Activated naive CD8-positive, alpha-beta T cell treated with anti-CD3 and anti-CD28 coated beads, Interleukin-2, amount 50 U/mL, for 16 hours (primary cell): ENCODE measurements at places on chromosomes 11 and 22.

DNA sequence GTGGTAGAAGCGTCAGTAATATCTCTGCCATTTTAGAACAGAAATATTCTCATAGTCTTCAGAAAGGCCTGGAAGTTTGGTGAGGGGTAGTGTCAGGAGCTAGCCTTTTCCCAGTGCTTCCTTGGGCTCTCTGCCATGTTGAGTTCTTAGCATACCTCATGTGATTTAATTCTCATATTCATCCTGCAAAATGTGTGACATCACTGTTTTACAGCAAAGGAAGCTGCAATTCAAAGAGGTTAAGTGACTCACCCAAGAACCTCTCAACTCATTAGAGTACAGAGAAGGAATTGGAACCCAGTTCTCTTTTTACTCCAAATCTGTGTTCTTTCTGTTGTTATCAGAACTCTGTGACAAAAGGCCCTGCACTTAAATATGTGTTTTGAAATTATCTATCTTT is 72.1 kb downstream of the RNF169 start:
- no peak for DNase-seq

DNA sequence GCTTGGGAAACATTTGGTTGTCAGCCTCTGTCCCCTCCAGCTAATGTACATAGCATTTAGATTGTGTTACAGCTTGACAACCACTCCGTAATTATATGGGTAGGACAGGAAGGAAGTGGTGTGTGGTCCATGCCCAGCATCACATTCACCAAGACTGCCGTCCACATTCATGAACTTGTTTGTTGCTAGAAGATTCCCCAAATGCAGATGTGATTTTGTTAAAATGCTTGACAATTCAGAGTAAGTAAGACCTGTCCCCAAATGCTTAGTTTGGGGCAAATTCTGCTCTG is 1482.7 kb downstream of the TBC1D22A start:
- no peak for DNase-seq

GRCh38 chr11:30380846-30381245 is 57.9 kb downstream of the ARL14EP start:
- DNase-seq: no peak

DNA sequence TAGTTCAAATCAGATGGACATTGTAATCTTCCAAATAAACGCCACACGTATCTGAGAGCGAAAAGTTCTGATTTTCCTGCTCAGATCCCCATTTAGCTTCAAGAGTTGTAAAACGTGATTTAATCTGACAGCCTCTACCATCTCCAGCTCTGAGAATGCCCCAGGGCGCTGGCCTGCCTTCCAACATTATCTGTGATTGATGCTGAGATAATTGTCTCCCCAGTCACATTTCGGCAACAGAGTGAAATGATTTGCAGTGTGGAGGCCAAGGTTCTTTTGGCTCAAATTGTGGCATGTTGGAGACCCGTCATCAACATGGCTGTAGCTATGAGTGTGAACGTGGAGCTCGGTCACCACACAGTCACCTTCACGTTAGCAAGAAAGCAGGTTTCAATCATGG is 283.4 kb downstream of the BRD1 start:
- no peak for DNase-seq

DNA sequence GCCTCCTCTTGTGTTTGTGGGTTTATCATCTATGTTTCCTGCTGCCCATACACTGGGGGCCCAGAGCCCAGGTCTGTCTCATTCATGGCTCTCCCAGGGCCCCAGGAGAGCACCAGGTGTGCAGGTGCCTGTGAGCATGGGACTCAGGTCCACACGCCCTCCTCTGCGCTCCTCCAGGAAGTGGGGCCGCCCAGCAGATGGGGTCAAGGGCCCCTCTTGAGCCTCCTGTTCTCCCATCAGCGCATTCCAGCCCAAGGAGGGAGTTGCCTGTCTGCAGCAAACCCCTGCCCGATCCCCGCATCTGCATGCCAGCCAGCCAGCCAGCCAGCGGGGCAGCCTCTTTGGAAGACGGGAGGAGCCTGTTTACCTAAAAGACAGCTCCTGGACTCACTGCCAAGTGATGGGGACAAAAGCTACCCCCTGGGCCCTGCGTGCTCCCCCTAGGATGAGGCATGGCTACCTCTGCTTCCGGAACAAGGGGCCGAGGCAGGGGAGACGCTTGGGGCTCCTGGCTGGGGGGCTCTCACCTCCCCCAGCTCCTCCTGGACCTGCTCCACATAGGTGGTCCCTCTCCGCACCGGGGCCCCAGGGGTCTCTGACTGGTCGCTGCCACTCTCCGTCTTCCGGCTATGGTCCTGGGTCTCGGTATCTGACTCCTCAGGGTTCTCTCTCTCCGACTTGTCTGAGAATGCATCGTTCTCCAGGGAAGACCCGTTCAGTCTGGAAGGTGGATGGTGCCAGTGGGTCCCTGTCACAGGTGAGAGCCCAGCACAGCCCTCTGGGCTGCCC is 49.7 kb upstream of the CARS1 start:
- DNase-seq: no peak

DNA sequence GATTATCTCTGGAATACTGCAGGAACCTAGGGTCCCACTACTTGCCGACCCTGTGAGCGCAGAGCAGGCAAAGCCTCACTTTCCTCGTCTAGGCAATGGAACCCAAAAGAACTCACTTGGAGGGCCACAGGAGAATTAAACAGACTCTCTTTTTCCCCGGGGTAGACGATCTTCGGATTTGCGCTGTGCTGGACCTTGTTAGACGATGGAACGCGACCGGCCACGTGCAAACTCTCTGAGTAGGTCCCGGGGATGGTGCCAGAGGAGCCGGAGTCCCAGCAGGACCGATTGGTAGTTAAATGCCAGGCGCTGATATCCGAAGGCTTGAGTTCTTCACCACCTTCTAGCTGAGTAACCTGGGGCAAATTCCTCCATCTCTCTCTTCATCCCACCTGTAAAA is 1.0 kb upstream of the SLC1A2 start:
- DNase-seq: no peak

- DNase-seq: no peak
These were observed 21.2 kb upstream of the YWHAH start for GRCh38 chr22:31923136-31923535.

DNA sequence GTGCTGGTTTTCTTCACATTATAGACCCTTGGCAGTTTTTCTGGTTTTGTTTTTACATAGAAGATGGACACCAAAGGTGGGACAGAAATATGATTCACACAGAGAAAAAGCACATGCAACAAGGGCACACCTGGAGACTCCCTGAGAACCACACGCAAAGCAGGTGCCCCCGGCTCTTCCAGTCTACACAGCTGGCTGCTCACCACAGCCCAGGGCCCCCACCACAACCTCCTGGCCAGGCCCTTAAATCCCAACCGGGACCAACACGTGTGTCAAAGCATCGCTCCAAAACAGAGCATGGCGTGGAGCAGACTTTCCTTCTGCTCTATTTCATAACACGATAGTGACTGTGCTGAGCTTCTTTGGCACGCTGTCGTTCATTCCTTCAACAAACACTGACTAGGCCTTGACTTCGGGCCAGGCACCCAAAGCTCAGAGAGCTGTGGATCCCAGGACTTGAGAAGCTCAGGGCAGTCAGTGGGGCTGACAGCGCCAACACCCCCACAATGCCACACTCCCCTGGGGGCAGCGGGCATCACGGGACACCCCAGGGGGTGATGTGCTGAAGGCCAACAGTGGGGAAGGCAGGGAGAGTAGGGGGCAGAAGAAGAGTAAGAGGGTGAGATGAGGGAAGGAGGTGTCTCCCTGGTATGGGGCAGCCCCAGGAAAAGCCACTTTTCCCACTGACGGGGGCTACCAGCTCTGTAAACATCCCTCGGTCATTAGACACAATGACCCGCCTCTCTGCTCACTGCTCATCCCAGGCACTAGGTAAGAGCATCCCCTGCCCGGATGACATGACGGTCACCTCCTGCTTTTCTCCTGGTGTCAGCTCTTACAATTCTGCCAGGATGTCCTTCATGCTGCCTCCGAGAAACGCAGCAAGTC is 26.0 kb downstream of the CELSR1 start:
- no peak for DNase-seq

DNA sequence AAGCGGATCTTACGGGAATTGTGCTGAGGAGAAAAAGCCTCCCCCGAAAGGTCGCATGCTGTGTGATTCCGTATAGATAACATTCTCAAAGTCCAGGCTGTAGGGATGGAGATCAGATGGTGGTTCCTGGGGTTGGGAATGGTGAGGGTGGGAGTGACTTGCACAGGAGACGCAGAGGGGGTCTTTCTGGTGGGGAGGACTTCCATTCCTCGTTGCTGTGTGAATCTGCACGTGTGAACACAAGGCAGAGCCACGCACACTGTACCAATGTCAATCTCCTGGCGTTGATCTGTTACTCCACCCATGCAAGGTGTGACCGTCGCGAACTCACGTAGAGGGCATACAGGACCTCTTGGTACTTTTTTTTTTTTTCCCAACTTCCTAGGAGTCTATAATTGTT is 59.0 kb upstream of the KCNQ1OT1 start:
- DNase-seq: no peak

DNA sequence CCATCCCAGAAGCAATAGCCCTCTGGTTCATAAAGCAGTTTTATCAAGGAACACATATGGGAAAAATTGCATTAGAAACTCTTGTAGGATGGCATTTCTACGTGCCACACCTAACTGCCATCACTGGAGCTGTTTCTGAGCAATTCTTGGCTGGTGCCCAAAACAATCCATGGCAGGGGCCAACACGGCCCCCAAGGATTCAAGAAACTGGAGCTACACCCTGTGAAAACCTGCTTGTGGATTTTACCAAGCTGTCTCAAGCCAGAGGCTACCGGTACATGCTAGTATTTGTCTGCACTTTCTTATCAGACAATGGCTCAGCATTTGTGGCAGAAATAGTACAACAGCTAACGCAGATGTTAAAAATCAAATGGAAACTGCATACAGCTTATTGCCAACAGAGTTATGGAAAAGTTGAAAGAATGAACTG is 42.4 kb upstream of the GLYAT start:
- no peak for DNase-seq

- no peak for DNase-seq
These were observed 1406.8 kb downstream of the TBC1D22A start for GRCh38 chr22:48169227-48169626.

GRCh38 chr11:88122956-88123355 is 52.3 kb downstream of the RAB38 start:
- no peak for DNase-seq

DNA sequence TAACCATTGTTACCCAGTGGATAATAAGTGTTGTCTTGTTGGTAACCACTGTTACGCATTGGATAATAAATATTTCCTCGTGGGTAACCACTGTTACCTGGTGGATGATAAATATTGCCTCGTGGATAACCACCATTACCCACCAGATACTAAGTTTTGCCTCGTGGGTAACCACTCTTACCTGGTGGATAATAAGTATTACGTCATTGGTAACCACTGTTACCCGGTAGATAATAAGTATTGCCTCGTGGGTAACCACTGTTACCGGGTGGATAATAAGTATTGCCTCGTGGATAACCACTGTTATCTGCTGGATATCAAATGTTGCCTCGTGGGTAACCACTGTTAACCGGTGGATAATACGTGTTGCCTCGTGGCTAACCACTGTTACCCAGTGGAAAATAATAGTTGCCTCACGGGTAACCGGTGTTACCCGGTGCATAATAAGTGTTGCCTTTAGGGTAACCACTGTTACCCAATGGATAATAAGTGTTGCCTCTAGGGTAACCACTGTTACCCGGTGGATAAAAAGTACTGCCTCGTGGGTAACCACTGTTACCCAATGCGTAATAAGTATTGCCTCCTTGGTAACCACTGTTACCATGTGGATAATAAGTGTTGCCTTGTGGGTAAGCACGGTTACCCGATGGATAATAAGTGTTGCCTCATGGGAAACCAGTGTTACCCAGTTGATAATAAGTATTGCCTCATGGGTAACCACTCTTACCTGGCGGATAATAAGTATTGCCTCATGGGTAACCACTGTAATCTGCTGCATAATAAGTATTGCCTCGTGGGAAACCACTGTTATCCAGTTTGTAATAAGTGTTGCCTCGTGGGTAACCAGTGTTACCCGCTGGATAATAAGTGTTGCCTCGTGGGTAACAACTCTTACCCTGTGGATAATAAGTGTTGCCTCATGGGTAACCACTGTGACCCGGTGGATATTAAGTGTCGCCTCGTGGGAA is 21.9 kb upstream of the NXPE4 start:
- no peak for DNase-seq

- DNase-seq: no peak
These were observed 36.6 kb upstream of the NFAM1 start for GRCh38 chr22:42468841-42469240.

GRCh38 chr11:67468056-67468455 is 995 bp downstream of the TMEM134 start:
- no peak for DNase-seq

DNA sequence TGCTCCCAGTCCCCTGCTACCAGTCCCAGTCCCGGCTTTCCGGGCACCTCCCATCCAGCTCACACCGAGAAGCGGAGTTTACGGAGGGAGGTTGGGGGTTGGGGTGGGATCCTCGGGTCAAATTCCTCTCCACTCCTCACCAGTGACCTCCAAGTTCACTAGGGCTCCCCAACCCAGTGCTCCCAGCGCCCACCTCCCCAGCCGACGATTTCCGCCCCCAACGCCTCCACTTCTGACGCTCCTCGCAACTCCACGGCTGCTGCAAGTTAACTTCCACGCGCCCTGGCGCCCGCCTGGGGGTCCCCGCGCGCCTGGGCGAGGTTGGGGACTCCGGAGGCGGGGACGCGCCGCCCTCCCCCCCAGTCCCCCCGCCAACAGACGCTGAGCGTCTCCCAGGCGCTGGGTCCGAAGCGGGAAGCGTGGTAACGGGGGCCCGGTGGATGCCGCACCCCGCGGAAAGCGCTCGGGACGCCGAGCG is 526 bp downstream of the TPST2 start:
- no peak for DNase-seq

DNA sequence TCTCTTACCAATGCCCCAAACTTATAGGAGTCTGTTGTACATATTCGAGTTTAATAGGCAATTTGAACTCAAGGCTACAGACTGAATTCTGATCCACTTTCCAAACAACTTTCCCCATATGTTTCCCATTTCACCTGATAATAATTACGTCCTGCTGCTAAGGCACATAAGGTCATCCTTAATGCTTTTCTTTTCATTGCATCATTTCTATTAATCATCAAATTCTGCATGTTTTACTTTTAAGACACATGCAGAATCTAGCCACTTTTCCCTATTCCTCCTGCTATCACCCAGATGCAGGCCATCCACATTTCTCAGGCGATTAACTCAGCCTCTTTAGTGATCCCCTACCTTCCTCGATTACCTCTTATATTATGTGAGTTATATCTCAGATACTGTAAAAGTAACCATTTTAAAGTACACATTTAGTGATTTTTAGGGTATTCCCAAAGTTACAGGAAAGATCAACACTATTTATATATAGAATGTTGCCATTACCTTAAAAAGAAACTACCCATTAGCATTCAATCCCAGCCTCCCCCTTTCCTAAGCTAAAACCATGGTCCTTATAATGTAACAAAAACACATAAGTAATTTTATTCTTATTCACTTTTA is 14.9 kb downstream of the XKR3 start:
- DNase-seq: no peak

DNA sequence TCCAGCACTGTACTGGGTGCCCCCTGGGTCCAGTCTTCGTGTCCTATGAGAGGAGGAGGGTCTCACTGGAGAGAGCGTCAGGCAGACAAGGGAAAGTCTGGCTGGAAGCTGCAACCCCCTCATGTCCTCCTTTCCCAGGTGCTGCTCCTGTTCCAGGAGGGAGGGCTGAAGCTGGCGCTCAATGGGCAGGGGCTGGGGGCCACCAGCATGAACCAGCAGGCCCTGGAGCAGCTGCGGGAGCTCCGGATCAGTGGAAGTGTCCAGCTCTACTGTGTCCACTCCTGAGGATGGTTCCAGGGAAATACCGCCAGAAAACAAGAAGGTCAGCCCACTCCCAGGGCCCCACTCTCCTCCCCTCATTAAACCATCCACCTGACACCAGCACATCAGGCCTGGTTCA is 10.2 kb downstream of the LGALS12 start:
- DNase-seq: no peak

GRCh38 chr11:13868710-13869397 is 93.7 kb upstream of the SPON1 start:
- no peak for DNase-seq
